ENCODE measurements at places on chromosomes 7 and 10.

DNA sequence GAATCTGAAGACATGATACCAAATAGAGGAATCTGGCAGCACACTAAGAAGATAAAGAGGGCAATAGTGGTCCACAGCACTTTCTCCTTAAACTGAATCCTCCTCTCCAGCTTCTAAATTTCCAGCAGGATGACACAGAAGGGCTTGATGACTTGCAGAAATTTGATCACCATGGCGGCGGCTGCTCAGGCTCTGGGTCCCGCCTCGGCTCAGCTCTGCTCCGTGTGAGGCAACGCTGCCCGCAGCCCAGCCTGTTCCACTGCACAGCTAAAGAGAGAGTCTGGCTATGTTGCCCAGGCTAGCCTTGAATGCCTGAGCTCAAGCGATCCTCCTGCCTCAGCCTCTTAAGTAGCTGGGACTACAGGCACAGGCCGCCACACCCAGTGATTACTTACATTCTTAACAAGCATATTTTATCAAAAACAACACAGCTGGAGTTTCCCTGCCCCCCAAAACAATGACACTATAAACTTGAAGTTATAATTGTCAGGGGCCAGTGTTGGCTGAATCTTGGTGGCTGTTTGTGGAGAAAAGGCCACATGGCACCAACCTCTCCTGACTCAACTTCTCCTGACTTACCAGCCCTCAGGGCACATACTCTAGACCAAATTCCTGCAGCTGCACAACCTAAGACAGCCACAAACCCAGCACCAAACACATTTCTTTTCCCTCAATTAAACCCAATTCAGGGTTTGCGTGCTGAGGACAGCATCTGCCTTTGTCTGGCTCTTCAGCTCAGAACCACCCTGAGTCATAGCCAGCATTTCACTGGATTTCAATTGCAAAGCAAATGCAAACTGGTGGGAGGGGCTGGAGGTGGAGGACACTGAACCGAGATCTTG, 11.6 kb upstream of the TNPO3 start:
- no peak for DNase-seq

GRCh38 chr7:52695973-52696595, 339.3 kb upstream of the POM121L12 start:
- no peak for DNase-seq

GRCh38 chr10:70380350-70381135, 1.9 kb downstream of the LRRC20 start:
- no peak for DNase-seq

DNA sequence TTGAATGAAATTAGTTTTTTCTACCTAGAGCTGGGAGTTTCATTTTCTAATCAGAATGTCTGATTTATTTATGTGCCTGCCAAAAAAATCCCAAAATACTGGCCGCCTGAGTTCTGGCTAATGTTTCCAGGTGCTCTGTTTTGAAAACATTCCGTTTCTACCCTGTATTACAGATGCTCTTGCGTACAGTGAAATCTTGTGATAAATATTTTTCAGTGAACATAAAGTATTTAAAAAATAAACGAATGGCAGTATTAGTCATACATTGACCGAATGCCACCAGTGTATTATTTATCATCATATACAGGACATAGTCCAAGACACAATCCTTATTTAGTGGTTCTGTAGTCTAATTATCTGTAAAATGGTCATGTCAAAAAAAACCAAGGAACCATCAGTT, 102.8 kb downstream of the KAT6B start:
- no peak for DNase-seq

DNA sequence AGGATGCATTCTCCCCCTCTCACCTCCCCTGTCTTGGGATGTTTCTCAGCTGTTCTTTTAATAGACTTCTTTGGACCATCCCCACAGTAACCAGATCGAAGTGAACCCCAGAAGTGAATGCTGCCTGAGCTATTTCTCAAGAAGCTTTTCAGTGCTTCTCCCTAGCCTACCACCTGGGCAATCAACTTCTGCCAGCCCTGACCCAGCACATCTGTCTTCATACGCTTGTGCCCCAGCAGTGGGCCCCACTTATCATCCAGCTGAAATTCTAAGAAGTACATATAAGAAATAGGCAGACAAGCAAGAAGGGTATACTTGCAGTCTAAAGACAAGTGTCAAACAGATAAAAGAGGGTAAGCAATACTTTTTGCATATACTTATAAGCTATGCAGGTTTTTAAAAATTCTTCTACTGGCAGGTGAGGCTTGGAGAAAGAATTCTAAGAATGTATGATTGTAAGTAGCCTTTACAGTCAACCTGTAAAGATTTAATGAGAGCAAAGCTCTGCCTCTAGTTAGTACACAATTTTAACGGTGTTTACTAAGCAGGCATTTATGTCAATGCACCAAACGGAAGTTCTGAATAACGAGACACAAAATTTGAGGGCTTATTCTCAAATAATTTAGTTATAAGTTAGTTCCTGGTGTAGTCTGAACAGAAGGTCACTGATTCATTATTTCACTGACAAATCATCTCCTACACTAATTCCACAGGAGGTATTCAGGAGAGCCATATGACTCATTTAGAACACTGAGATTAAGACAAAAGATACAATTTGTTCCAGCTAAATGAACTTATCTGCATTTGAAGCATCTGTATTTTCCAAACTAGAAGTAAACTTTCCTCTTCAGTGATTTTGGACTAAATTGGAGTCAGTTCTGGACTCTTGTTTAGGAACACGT, 83.3 kb downstream of the RNLS start:
- no peak for DNase-seq

GRCh38 chr10:28385748-28386502, 83.1 kb upstream of the MPP7 start:
- DNase-seq = no peak

- peak; percentile 44 for DNase-seq
Measured at GRCh38 chr10:31759124-31759798, 169.4 kb downstream of the ARHGAP12 start.

GRCh38 chr10:108598320-108598695, 1325.0 kb downstream of the XPNPEP1 start:
- no peak for DNase-seq
